CD14-positive monocyte (primary cell): ENCODE measurements at places on chromosomes 6 and 20.

DNA sequence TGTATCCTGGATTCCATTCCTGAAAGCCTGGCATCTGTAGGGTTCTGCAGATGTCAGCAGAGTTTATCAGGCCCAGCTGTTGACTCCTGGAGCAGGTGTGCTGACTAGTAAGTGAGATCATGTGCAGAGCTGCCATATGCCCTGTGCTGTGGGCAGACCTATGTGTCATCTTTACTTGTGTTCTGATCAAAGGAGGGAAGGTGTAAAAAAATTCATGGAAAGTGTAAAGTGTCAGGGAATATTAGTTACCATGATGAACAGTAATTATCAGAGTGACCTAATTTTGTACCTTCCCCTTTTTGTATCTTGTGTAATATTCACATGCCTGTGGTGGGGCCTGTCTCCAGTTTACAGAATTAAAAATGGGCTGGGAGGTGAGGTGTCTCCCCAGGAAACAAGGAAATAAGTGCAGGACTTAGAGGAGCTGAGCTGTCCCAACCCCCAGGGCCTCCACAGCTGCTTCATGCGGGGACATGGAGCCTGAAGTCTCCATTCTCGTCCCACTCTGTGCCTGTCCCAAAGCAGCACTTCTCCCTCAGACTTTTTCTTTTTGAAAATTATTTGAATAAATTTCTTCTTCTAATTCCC, 148.2 kb upstream of the GGTLC1 start:
- DNase-seq, result no peak

DNA sequence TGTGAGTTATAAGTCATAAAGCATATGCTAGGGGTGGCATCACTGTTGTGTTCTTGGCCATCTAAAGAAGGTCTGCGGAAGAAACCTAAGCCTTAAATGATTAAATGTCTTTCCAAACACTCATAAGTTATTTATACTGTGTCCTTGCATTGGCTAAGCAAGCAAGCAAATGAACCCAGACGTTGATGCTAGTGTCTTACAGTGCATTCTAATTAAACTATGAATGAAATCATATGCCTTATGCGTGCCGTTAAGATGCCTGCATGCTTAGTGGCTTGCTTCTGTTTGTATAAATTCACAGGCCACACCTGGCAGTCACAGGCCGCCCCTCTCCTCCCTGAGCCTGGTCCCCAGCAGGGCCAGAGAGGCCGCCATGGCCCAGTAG, 49.9 kb downstream of the RIN2 start:
- DNase-seq, result no peak

DNA sequence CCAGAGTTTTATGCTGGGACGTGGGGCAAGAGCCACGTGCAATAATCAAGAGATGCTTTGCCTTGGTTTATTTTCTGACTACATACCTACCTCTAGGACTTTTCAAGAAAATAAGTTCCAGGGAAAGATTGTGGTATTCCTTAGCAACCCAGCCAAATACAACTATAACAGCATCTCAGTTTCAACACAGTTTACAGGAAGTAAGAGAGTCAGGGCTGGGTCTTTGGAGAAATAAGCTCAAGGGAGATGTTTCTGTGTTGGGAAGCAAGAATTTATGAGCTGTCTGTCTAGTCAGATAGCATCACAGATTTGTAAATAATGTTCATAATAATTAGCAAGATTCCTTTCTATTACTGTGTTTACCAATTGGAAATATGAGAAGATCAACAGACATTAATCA, 35.1 kb downstream of the MAP3K5 start:
- DNase-seq, result peak; percentile 44

DNA sequence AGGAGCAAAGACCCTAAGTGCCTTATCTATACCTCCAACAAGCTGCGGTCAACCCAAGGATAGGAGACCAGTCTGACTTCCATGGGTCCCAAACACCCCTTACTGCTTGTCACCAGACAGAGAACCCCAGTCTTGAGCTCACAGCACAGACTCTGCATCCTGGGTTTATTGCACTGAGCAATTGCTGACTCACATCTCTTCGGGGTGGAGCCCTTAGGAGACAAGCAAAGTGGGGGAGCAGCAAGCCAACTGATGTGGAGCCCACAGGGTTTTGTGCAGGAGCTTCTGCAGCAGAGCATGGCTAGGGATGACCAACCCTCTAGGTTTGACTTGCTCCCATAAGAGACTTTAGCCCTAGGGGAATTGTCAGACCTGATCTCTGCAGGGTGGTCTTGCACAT, 38.6 kb upstream of the EYS start:
- DNase-seq, result no peak

- DNase-seq, result no peak
Measured at GRCh38 chr20:760751-761417, 7.4 kb downstream of the SLC52A3 start.

DNA sequence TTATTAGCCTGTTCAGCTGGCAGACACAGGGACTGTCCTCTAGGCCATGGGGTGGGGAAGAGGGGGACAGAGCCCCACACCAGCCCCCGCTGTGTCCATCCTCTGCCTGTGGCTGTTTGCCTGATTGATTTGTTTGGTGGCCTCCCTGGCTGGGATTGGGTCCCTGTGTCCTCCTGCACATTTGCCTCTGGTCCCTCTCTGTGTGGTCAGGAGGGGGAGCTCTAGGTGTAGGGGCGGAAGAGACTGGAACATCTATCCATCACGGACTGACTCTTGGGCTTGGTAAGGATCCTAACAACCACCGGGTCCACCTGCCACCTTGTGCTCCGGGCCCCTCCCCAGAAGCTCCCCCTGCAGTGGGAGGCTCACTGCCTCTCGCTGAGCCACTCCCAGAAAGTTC, 38.4 kb upstream of the CCDC167 start:
- DNase-seq, result no peak

- no peak for DNase-seq
Measured at GRCh38 chr6:38110481-38110971, 291.0 kb downstream of the ZFAND3 start.

- no peak for DNase-seq
Measured at GRCh38 chr20:51366155-51366886, 176.2 kb downstream of the NFATC2 start.

DNA sequence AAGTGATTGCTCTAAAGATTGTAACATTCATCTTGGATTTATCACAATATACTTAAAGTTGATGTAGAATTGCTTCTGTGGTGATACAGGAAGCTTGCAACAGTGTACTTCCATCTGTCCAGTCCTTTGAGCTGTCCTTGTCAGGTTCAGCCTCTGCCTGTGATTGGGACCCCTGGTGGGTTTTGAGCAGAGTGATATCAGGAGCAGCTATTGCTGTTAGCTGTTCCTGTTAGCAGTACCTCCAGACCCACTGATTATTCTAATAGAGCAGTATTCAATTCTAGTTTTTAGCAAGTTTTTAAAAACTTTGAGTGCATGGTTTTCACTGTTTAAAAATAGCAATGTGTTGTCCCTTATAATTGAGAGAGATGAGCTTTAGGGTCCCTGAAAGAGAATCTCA, 48.8 kb downstream of the TULP4 start:
- DNase-seq, result no peak
